ENCODE measurements at places on chromosomes 7 and 10.
A peak's percentile ranks its signal among the peaks of the same experiment; 100 is the strongest.

GRCh38 chr7:113289140-113289740 is 170.9 kb upstream of the SMIM30 start:
- DNase-seq, result no peak

DNA sequence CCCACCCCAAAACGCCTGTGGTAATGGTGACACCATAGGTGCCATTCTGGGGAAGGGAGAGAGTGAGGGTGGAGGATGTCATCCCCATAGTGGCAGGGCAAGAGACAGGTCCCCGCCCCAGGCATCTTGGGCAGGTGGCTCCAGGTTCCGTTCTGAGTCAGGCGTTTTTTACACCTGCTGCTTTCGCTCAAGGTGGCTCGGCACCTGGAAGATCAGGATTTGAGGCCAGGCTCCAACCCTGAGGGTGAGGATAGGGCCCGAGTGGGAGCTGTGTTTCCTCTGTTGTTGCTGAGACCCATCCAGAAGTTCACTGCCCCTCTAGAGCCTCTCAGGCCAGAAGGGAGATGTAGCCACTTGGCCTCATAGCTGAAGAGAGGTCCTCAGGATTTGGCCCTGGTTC is 36.6 kb upstream of the DUSP5 start:
- no peak for DNase-seq

GRCh38 chr10:127450644-127451043 is 98.5 kb upstream of the NPS start:
- no peak for DNase-seq

- no peak for DNase-seq
Observed at GRCh38 chr10:34889004-34889869, 74.1 kb upstream of the PARD3 start.

DNA sequence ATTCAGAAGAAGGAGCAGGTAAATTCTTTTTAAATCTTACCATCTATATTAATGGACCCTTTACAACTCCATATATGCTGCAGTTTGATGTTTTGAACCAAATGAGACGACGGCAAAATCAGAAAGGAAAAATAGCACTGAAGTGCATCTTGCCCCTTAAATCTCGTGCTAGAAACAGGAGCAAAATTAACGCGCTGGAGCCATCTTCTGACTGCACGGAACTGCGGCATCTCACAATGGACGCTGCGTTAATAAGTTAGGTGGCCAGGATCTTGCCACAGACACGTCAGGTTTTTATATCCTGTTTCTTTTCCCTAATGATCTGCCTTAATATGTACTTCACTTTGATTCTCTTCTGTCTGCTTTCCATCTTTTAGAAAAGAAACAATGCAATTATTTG is 354.5 kb downstream of the TFEC start:
- no peak for DNase-seq

- DNase-seq, result no peak
Observed at GRCh38 chr7:20439416-20440185, 108.9 kb downstream of the ITGB8 start.

DNA sequence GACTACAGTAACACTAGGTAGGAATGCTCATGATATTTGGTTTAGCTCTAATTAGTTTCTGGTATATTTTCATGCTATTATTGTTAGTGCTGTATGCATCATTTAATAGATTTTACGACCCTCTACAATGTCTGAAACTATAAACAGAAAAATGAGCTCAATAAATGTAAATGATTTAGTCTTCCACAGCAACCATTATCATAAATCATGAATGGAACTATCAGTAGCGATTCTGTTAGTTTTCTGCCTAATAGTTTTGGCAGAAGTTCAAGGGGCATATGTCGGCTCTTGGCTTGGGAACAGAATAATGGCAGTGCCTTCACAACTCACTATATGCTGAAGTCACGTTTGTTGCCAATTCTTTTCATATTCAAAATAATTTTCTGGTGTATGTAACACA is 494.8 kb downstream of the PARD3 start:
- DNase-seq, result no peak

DNA sequence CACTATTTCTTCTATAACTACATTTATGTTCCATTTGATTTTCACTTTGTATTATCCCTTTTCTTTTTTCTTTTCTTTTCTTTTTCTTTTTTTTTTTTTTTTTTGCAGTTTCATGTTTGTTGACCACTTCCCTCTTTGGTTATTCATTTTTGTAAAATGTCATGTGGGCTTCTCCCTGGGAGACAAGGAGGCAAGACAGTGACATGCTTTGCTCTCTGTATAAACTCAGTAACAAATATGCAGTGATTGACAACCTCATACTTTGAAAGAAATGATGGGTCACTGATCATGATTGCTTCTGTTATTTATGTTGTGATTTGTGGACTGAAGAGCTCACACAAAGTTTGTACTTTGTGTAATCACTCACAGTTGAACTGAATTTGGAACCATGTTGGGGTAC is 90.2 kb upstream of the ABI1 start:
- DNase-seq, result no peak

DNA sequence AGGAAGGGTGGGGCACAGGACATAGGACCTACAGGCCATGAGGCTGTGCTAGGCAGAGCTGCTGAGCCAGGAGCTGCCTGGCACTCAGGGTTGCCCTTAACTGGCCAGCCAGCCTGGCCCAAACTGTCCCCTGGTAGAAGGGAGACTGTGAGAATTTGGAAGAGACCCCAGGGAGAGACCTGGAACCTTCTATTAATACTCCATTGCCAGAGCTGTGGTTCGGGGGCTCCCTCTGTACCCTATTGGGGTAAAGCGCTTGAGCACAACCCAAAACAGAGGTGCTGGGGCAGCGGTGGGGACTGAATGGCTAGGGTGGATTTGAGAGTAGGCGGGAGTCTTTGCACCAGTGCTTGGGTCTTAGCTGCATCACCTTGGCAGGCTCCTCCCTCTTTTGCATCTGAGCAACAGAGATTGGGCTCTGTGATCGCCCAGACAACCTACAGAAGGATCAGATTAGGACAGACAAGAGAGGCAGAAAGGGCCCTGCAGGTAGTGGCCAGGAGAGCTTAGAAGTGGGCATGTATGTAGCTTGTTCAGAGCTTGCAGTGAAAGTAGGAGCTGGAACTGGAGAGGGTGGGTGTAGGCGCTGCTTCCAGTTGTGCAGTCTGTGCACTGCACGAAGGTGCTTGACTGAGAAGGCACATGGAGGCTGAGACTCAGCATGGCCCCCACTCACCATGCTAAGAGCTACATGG is 53.3 kb downstream of the ADCYAP1R1 start:
- no peak for DNase-seq

GRCh38 chr7:114109721-114110120 is 190.9 kb upstream of the PPP1R3A start:
- DNase-seq, result no peak

DNA sequence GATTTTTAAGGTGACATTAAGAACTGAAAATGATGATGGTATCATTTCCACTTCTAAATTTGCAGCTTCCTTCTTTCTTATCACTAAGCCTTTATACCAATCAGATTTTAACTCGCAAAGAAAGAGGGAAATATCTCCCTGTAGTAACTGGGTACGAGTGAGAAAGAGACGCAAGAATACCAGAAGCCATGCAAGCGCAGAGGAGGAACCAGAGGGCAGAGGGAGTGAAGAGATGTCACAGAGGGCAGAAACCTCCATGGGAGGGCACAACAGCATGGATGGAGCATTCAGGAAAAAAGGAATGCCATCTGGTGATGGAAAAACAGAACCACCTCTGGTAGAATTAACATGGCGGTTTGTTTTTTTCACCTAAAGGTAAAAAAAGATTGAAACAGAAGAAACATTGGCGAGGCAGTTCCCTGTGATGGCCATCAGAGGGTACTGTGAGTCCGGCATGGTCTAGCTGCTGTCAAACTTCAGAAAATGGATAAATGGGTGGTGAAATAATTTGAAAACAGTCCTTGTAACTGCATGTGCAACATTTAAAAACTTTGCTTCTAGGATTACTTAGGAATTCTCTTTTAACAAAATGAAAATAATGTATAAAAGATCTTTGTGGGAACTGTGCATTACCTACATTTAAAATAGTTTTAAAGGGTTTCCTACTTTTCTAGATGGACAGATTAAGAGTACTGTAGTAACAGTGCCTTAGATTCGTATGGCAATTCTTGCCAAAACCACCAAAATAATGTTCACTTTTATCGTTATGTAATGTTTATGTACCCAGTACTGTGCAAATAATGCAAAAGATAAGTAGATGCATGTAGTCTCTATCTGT is 91.8 kb downstream of the ARHGAP12 start:
- no peak for DNase-seq

- DNase-seq, result no peak
Observed at GRCh38 chr10:99998889-99999288, 10.9 kb downstream of the DNMBP start.

- DNase-seq, result peak; percentile 29
Observed at GRCh38 chr10:31586723-31587638, 268.0 kb downstream of the ZEB1 start.

DNA sequence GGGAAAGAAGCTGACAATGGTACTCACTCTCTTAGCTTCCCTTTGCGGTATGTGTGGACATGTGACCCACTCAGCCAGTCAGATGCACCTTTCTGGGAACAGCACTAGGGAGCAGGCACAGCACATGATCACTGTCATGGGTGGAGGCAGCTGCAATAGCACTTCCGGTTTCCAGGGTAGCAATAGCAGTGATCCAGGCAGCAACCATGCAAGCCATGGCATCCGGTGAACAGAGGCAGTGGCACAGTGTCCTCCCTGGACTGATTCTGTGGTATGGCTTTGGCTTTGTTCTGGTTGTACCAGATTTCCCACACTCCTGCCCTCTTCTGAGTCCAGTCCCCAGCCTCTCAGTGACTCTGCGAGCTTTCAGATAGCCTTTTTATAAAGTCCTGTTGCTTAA is 86.8 kb upstream of the NAMPT start:
- DNase-seq, result no peak

GRCh38 chr10:116694243-116694926 is 48.0 kb downstream of the HSPA12A start:
- DNase-seq, result no peak

- no peak for DNase-seq
Observed at GRCh38 chr7:11786186-11786585, 45.8 kb downstream of the THSD7A start.

DNA sequence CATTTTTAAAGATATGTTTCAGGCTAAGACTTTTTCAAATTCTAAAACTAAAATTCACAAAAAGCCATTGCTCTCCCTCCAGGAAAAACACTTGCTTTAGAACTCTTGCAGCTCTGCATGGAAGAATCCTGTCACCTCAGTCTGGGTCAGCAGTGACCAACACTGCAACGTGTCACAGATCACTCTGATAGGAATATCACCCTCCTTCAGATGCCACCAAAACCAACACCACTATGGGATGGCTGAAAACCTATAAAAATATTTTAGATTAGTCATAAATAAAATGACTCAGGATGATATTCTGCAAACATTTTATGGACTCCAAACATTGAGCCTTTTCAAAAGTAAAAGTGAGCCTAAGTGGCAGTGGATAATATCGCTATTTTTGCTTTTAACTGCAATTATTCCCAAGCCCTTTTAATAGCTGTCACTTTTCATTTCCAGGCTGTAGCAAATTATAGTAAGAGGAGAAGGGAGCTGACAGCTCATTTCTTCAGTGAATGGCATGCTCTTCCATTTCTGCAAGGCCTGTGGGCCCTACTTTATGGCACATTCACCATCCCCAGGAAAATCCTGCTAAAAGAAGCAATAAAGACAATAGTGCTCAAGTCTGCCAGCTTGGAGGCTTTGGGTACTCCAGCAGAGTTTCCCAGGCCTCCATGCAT is 21.3 kb downstream of the ELMO1 start:
- no peak for DNase-seq

- no peak for DNase-seq
Observed at GRCh38 chr10:78898341-78899097, 170.2 kb upstream of the ZMIZ1 start.

GRCh38 chr7:32093415-32094408 is 23.5 kb upstream of the PDE1C start:
- DNase-seq, result no peak

DNA sequence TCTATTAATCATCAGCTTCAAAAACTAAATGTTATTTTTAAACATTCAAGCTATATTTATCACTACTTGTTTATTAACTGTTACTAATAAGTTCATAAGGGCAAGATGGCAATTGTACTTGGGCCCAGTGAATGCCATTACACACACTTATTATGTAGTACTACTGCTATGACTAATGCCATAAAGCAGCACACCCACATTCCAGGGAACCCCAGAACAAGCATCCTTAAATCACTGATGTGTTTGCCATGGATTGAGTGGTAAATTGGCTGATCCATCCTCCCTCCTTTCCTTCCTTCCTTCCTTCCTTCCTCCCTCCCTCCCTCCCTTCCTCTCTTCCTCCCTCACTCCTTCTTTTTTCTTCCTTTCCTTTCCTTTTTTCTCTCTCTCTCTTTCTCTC is 37.4 kb upstream of the RSU1 start:
- no peak for DNase-seq

GRCh38 chr7:38129579-38129978 is 48.5 kb upstream of the STARD3NL start:
- no peak for DNase-seq

GRCh38 chr10:71946700-71947099 is 17.5 kb upstream of the CHST3 start:
- peak; percentile 69 for DNase-seq

DNA sequence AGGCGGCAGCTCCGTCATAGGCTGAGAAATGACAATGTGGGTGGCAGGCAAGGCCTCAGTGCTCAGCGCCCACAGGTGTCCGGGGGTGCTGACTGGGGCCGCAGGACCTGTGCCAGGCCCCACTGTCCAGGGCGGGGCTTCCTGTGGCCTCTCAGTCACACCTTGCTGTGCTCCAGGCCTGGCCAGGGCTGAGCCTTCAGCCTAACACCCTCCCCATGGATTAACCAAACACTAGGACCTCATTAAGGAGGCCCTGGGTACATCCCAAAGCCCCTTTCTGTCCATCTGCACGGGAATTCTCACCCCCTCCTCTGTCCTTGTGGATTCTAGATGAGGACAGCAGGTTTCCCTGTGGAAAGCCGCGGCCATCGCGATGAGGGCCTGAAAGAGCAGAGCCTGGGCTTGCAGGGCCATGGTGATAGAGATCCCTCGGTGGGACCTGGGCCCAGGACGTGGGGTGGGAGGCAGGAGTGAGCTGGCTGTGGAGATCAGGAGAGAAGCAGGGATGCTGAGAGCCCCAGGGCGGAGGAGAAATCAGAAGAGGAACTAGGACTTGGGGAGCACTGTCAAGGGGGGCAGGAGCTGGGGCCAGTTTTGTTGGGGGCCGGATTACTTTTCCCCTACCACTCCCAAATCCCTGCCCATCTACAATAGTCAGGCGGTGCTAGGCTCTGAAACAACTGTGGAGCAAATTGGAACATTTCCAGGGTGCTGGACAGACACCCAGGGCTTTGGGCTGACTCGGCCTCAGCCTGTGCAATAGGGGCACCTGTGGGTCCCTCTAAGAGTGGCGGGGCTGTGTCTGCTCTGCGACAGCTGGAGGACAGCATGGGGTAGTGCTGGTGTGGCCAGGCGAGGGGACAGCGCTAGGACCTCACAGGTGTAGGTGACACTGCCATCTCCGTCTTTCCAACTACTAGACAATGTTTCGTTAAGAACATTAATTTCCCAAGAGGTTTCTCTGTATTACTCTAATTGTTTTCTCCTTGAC is 23.3 kb upstream of the MNX1 start:
- no peak for DNase-seq

Data from anterior cingulate cortex (tissue), 58 donors.